Renal cortex interstitium (tissue), 15 donors: ENCODE measurements at places on chromosomes 4 and X.

- no peak for DNase-seq
Measured at GRCh38 chr4:3776166-3777032, 10.2 kb downstream of the ADRA2C start.

DNA sequence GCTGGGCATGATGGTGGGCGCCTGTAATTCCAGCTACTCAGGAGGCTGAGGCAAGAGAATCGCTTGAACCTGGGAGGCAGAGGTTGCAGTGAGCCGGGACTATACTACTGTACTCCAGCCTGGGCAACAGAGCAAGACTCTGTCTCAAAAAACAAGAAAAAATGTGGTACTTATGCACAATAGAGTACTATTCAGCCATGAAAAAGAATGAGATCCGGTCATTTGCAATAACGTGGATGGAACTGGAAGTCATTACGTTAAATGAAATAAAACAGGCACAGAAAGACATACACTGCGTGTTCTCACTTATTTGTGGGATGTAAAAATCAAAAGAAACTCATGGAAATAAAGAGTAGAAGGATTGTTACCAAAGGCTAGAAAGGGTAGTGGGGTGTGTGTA lies 12.1 kb downstream of the RPGR start:
- no peak for DNase-seq

DNA sequence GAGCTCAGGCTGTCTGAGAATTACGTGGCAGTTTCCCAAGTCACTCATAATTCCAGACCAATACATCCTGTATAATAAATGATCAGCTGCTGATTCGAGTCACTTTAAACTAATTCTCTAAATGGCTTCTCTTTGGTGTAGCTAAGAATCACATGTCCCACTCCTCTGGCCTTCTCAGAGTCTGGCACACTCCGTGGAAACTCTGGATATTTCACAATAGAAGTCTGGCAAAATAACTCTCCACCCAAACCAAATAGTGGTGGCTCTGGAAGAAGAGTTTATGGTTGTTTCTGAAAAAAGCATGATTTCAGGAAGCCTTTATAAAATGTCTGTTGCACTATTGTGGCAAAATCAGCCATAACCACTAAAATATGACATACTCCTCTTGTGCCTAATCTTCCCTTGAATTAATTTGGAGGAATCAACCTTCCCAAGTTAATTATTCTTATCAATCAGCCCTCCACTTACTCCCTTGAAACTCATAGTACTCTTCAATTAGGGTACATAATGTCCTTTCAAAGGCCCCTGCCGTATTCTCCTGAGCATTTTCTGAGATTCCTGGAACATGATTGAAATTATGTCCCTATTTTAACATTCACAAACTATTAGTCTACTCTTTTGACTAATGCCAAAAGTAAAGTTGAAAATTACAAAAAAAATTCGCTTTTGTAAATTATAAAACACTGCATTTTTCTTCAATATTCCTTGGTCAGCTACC lies 991.6 kb downstream of the FAT4 start:
- no peak for DNase-seq

DNA sequence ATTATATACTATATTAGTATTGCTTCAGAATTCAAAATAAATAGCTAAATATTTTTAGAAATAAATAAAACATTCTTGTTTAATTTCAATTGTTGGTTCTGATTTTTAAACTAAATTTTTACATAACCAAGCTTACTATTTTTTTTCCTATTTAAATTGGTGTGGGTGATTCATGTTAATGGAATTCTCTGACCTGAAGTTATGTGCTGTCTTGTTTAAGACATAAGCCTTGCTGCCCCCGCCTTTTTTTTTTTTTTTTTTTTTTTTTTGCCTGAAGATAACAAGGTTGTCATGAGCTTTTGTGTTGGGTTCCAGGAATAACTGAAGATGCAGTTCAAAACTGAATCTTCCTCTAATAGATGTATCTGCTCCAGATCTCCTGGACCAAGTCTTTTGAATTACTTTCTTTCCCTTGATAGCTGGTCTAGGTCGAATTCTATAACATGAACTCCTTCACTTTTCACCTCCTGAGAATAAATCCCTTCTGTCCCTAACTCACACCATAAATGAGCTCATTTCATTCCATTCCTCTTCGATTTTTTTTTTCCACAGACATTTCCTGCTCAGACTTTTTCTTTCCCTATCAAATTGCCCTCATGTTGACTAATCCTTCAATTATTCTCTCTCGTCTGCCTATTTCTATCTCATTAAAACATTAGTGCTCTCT lies 261.5 kb upstream of the FTHL17 start:
- no peak for DNase-seq

- DNase-seq: no peak
Measured at GRCh38 chrX:12798601-12799000, 7.4 kb downstream of the PRPS2 start.
